ENCODE measurements at places on chromosomes 5 and 9.
A peak's percentile ranks its signal among the peaks of the same experiment; 100 is the strongest.

DNA sequence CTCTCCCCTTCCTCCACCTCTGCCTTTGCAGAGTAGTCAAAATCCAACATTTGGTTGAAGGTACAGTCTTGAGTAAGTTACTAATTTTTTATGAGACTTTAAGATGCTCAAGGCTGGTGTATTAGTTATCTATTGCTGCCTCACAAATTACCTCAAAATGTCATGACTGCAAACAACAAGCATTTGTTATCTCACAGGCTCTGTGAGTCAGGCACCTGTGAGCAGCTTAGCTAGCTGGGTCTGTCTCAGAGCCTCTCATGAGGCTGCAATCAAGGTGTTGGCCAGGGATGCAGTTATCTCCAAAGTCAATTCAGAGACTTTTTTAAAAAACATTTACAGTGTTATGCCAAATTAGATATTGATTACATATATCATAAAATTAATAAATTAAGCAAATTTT lies 371.3 kb upstream of the RGMB start:
- DNase-seq, result no peak

DNA sequence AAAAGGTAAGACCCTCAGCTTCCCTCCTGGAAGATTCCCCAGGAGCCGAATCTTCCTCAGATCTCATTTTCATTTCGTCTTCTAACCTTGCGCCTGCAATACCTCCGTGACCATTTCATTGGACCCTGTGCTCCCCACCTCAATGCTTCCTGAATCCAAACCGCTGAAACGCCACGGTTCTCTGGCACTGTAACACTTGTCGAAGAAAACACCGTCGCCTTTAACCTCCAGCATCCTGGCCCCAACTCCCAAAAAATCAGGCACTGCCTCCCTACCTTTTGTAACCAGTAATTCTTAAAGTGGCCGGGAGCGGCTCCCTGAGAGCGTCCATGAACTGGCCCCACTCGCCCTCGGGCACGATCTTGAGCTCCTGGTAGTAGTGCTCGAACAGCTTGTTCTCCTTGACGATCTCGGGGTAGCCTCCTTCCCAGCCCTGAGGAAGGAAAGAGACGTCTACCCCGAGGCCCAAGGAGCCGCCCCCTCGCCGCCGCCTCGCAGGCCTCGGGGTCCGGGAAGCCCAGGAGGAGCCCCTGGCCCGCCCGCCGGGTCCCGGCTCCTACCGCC lies 438 bp downstream of the NSUN2 start:
- DNase-seq, result no peak

DNA sequence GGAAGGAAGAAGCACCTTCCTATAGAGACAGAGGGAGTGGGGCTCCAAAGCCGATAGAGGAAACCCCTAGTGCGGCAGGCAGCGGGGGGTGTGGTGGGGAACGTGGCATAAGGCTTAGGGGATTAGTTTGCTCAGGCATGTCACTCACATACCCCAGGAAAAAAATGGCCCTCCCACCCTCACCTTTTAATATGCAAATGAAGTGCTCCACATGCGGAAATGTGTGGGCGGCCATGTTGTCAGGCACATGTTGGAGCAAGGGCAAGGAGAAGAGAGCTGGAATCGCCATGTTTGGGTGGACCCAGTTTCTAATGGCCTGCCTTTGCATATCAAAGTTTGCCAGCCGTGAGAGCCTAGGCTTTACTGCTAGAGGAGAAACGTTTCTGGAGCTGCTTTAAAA lies 758.8 kb downstream of the NR2F1-AS1 start:
- DNase-seq, result no peak

DNA sequence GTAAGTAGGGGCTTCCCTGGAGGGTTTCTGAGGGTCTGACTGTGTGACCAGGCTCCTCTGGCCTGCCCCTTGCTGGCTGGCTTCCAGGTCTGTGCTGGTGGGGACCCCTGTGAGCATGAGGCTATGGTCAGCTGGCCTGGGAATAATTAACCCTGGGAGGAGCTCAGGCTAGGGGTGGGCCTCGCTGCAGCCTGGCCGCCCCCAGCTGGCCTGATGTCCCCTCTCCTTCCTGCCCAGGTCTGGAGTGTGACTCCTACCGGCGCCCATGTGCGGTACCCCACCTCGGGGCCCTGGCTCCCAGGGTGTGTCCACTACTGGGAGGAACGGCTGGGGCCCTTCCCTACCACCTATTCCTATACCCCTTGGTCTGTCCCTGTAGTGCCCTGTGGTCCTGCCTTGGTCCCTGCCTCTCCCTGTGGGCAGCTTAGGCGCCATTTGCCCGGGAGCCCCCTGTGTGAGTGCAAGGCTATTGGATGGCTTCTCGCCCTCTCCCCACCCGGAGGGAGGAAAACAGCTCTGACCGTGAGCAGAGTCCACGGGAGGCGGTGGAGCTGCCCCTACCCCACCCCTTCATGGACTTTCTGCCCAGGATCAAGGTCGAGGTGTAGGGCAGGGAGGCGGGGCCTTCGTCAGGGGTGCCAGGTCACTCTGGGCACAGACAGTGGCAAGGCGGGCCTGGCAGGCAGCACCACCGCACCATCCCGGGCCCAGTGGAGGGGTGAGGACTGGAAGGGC lies 9.4 kb downstream of the RXRA start:
- no peak for DNase-seq

GRCh38 chr9:131800843-131801242 lies 61.0 kb upstream of the RAPGEF1 start:
- DNase-seq, result no peak

DNA sequence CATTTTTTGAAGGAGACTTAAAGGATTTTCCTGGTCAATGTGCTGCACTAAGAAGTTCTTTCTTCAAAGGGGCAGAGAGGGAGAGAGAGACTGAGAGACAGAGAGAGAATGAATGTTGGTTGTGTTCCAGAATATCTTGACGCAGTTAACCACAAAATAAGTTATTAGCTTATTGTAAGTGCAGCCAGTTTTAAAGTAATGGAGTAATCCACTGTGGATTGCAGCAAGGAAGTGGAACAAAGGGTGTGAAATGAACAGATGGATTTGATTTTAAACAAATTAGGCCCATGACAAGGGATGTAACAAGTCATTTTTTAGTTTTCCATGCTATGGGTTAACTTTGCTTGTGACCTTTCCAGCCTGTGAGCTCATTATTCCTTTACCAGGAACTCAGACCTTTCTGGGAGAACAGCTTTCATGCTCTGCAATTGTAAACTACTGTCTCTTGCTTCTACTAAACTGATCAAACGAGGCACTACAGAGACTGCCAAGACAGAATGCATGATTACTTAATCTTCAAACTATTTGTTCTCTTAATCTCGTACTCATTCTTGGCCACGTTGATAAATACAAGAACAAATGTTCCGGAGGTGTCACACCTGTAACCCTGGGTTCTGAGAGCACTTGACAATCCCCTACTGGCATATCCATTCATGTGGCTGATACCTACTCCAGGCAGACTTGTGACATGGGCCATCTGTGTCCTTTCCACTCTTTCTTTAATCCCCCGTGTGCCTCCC lies 131.1 kb downstream of the TLE1 start:
- DNase-seq, result no peak

DNA sequence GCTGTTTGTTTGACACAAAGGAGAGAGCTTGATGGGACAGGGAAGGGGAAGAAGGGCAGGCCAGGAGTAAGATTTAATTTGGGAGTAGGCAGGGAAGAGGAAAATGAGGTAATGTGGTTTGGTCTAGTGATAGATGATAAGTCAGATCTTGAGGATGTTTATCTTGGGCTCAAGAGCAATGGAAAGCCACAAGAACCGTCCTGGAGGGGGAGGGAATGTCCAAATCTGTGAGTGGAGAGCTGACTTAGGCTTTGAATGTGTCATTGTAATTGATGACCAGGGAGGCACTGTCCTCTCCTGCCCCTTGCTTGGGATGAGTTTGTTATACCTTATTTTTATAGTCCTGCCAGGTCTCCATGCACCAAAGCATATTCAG lies 37.5 kb downstream of the MAMDC2 start:
- DNase-seq, result no peak

DNA sequence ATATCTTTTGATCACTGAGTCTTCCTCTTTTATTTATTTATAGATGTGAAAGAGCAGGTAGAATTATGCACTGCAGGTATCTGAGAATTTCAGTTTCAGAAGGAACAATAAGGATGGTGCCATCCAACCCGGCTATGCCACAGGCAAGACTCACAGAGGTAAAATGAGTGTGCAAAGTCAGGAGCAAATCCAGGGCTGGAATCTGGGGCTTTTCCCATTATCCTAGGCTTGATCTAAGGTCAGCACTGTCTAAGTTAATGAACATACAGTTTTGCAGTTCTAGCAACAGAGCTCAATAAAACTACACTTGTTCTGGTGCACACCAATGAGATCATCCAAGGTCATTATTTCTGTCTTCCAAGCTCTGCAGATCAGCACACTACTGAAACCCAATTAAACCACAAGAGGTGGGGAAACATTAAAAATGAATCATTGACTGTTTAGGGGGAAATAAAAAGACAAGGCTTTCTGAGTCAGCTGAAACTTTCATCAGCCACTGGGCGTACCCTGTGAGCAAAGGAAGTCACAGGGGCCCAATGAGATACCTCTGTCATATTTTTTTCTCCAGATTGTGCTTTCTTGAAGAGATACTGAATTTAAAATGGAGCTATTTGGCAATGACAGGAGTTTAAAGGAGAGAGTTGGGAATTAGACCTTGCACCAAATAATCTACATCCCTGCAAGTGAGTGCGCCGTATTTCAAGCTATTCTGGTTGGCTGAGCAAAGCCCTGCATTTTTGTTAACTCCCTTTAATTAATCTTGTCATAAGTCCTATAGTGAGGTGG lies 662.2 kb upstream of the ZNF608 start:
- DNase-seq, result no peak

GRCh38 chr5:151449297-151449696 lies 1.9 kb downstream of the SLC36A1 start:
- no peak for DNase-seq

- no peak for DNase-seq
Observed at GRCh38 chr5:139633295-139634027, 14.7 kb upstream of the CXXC5 start.

- no peak for DNase-seq
Observed at GRCh38 chr5:168342151-168342825, 50.8 kb downstream of the WWC1 start.

GRCh38 chr5:103598997-103599566 lies 36.5 kb upstream of the NUDT12 start:
- DNase-seq, result no peak

- no peak for DNase-seq
Observed at GRCh38 chr9:87389936-87390335, 107.7 kb upstream of the DAPK1 start.

DNA sequence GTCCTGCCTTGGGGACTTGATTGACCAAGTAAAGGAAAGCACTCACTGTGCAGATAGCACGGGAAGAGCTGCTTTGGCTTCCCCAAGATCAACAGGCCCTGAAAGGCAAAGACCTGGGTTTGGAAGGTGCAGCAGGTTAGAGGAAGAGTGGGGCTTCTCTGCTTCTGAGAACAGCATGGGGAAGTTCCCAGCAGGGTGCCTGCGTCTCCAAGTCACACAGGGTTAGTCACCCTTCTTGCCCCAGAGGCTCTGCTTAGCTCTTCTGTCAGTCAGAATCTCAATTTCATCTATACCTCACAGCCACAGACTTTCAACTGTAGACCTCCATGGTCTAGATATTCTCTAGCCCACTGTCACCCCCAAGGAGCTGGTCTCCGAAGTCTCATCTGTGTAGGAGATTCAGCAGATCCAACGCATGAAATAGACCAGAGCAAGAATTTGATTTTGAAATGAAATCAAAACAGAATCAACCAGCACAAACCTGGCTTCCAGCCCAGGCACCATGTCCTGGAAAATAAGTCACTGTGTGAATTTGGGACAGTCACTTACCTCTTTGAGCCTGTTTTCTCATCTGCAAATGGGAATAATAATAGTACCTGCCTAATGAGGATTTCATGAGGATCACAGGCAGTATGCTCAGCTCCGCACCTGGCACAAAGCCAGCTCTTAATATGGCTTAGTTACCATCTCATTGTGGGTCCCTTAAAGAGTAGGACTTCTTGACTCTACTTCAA lies 64.0 kb downstream of the SFXN1 start:
- DNase-seq, result no peak

DNA sequence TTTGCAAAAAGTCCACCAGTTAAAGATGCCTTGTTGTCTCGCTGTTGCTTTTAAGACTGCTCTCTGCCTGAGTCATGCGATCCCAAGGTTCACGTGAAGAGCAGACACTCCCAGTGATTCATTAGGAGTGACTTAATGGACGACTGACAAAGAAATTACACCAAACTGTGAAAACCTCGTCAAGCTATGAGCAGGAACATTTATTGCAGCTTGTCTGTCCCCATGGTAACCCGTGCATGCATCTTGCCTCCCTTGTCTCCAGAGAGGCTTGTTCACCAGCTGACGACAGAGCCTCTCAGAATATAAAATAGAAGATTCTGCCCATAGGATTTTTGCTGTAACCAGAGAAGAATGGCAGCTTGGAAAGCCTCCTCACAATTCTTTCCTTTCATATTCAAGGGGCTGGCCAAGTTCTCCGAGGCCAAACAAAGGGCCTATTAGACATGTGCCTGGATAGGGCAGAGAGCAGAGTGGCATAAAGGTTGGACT lies 352.7 kb downstream of the SPOCK1 start:
- DNase-seq, result peak; percentile 95

- no peak for DNase-seq
Observed at GRCh38 chr5:54868511-54869483, 116.6 kb downstream of the ESM1 start.

- no peak for DNase-seq
Observed at GRCh38 chr9:15295761-15296405, 11.1 kb downstream of the TTC39B start.

- DNase-seq, result no peak
Observed at GRCh38 chr9:101711330-101711941, 27.0 kb downstream of the GRIN3A start.

GRCh38 chr9:36125062-36125855 lies 11.3 kb upstream of the GLIPR2 start:
- no peak for DNase-seq

- no peak for DNase-seq
Observed at GRCh38 chr9:19420877-19421276, 12.1 kb downstream of the ACER2 start.

- no peak for DNase-seq
Observed at GRCh38 chr5:79886925-79887655, 104.0 kb downstream of the MTX3 start.

DNA sequence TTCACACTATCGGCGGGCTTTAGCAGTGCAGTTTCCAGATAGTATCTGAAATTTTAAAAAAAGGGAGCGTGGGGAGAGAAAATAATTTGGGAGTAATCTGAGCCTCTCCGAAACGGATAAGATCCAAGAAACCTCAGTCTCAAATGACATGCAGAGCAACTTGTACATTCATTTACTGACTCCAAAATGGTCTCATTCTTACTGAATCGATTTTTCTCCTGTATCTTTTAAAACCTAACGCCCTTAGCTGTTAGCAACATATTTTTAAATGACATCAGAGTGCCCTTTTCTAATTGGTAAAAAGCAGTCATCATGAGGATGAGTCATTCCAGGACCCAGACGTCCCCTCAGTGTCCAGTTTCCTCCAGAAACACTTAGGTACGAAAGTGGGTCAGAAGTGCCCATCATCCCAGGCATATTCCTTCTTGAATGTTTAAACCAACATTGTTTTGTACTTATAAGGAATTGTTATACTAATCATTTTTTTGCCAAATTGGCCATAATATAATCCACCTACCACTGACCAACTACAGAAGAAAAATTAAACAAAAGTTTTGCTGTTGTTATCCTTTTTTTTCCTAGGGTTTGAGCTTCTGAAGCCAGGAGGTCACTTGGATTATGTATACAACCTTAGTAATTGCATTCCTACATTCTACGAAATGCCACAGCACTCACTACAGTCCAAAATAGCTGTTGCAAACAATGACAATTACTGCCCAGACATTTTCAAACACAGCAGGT lies 354.4 kb downstream of the ADAMTS6 start:
- no peak for DNase-seq

All from vagina (tissue), 2 donors.